Activated naive CD8-positive, alpha-beta T cell treated with anti-CD3 and anti-CD28 coated beads, Interleukin-2, amount 50 U/mL, for 24 hours (primary cell): ENCODE measurements at places on chromosomes 5 and 9.

GRCh38 chr5:32100230-32100629 lies 73.9 kb downstream of the GOLPH3 start:
- DNase-seq: no peak
- no peaks in the 10 kb centered on the region for H3K27me3 ChIP-seq
- H3K4me3 ChIP-seq: no peak overlapping the region
- peaks cover 17% of the 10 kb centered on the region for H3K36me3 ChIP-seq

DNA sequence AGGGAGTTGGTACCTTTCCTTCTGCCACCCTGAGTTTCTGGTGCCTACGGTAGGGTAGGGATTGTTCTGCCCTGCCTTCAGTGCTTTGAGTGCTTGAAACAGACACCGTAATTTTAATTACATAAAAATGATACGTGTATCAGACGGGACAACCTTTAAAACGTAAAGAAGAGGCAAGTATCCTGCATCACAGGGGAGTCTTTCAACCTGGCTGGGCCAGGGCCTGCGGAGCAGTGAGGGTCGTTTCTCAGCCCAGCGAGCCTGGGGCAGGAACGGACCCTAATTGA lies 483 bp upstream of the DAB2IP start:
- peaks cover 16% of the 10 kb centered on the region for H3K4me1 ChIP-seq
- no peak for DNase-seq
- no peak overlapping the region for H3K27ac ChIP-seq
- no peaks in the 10 kb centered on the region for H3K36me3 ChIP-seq
- peak overlapping the region; percentile 36 for H3K4me3 ChIP-seq

- H3K27me3 ChIP-seq: peaks cover 8% of the 10 kb centered on the region
- peaks cover 2% of the 10 kb centered on the region for H3K4me1 ChIP-seq
- H3K4me3 ChIP-seq: no peak overlapping the region
- no peaks in the 10 kb centered on the region for H3K36me3 ChIP-seq
- DNase-seq: no peak
Observed at GRCh38 chr9:123940721-123941523, 11.0 kb upstream of the DENND1A start.

GRCh38 chr5:163345216-163345615 lies 92.2 kb upstream of the CCNG1 start:
- peaks cover 6% of the 10 kb centered on the region for H3K27me3 ChIP-seq
- DNase-seq: no peak
- no peak overlapping the region for H3K27ac ChIP-seq
- H3K4me1 ChIP-seq: no peaks in the 10 kb centered on the region

DNA sequence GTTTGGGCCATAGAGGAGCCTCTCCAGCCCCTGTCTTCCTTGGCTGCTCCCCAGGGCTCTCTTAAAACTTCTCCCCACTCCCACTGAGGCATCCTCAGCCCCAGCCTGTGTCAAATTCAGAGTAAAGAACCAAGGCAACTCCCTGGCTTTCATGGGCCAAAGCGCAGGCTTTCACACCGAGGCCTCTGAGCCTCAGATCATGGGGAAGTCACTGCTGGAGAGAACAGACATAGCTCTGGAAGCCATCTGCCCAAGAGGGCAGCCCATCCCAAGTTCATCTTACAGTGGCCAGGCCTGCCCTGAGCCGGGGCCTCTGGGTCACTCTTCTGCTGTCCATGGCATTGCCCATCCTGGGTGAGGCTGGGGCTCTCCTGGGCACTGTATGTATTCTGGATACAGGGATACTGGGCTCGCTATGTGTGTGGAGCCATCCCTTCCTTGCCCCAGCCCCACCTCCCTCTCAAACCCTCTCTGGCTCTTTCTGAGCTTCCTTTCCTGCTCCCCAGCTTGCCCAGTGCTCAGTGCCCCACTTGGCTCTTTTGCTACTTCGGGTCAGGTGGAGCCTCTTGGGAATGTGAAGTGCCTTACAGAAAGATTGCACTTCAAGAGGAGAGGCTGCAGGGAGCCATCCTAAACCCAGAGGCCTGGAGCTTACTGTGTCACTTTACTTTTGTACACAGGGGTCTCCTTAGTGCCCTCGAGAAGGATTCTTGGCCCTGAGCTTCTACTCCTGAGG lies 33.0 kb downstream of the TGFBI start:
- DNase-seq: no peak
- H3K36me3 ChIP-seq: no peaks in the 10 kb centered on the region
- no peaks in the 10 kb centered on the region for H3K4me1 ChIP-seq
- no peak overlapping the region for H3K4me3 ChIP-seq
- H3K27me3 ChIP-seq: no peaks in the 10 kb centered on the region

DNA sequence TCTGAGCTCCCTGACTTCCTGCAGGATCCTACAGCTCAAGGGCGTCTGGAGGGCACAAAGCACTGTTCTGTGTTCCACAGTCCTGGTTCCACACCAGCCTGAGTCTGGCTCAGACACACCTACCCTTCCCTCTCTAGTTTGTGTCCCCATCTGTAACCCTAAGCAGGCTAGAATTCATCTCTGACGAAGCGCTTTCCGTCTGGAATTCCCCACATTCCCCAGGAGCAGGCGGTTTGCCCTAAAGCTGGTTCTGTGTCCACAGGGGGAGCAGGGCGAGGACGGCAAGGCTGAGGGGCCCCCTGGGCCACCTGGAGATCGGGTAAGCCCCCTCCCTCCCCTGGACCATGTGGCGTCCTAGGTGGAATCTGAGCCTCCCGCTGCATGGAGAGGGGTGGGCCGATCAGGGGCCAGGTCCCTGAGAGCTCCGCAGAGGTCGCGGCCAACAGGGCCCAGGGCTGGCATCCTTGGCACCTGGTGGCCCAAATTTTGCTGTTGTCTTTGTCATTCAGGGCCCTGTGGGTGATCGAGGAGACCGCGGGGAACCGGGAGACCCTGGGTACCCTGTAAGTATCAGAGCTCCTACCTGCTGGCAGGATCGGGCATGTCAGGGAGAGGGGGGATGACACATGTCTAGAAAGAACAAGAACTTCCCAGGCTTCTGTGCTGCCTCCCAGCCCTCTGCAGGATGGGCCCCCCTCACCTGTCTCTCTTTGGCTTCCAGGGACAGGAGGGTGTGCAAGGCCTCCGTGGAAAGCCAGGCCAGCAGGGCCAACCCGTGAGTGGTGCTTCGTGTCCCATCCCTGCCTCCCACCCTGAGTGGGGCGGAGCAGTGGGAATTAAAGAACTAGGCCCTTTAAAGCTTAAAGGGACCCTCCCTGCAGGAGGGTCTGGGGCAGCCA lies 34.5 kb upstream of the ORM1 start:
- no peak overlapping the region for H3K4me3 ChIP-seq
- no peak overlapping the region for H3K27ac ChIP-seq
- H3K27me3 ChIP-seq: peaks cover 4% of the 10 kb centered on the region
- DNase-seq: no peak
- no peaks in the 10 kb centered on the region for H3K36me3 ChIP-seq

GRCh38 chr5:35269006-35269405 lies 38.7 kb upstream of the PRLR start:
- DNase-seq: no peak
- no peaks in the 10 kb centered on the region for H3K36me3 ChIP-seq
- no peak overlapping the region for H3K4me3 ChIP-seq
- H3K27ac ChIP-seq: no peak overlapping the region
- H3K4me1 ChIP-seq: no peaks in the 10 kb centered on the region

DNA sequence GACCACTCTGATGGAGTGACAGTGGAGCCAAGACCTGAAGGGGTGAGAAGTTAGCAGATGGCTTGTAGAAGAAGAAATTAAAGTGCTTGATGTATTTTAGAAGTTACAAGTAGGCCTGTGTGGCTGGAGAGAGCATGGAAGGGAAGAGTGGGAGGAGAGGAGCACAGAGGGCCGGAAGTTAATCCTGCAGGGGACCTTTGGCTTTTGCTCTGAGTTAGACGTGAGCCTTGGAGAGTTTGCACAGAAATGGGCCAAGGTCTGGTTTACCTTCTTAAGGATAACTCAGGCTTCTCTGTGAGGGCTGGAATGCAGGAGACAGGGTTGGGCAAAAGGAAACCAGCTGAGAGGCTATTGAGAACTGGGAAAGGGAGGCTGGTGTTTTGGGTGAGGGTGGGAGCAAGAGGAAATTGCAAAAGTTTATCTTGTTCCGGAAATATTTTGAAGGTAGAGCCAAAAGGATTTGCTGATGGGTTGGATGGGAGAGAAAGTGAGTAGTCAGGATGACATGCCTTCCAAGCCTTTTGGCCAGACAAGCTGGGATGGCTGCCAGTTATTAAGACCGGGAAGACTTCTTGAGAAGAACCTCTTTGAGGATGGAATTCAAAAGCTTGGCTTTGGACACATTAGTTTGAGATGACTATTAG lies 17.5 kb upstream of the F2RL1 start:
- peaks cover 2% of the 10 kb centered on the region for H3K27me3 ChIP-seq
- H3K36me3 ChIP-seq: no peaks in the 10 kb centered on the region
- H3K4me3 ChIP-seq: no peak overlapping the region
- H3K4me1 ChIP-seq: no peaks in the 10 kb centered on the region

GRCh38 chr5:153670101-153670500 lies 179.6 kb downstream of the GRIA1 start:
- H3K36me3 ChIP-seq: no peaks in the 10 kb centered on the region
- H3K27me3 ChIP-seq: no peaks in the 10 kb centered on the region
- H3K27ac ChIP-seq: no peak overlapping the region
- no peak overlapping the region for H3K4me3 ChIP-seq

DNA sequence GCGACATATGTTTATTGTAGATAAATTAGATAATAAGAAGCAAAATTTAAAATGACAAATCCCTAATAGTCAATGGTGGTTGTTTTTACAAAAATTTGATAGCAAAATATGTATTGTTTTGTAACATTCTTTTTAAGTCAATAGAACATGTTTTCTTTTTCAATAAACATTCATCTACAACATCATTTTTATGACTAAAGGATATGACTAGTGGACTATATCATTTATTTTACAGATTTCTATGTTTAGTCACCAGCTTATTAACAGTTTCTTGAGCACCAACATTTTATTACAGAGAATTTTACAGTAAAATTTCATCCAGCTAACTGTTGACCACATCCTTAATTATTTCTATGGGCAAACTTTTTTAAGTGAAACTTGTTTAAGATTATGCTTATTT lies 114.7 kb upstream of the IL7R start:
- H3K36me3 ChIP-seq: peaks cover 2% of the 10 kb centered on the region
- H3K4me3 ChIP-seq: no peak overlapping the region
- DNase-seq: no peak
- no peaks in the 10 kb centered on the region for H3K27me3 ChIP-seq

- DNase-seq: no peak
- no peak overlapping the region for H3K27ac ChIP-seq
- no peaks in the 10 kb centered on the region for H3K36me3 ChIP-seq
- no peaks in the 10 kb centered on the region for H3K27me3 ChIP-seq
- no peak overlapping the region for H3K4me3 ChIP-seq
Observed at GRCh38 chr9:9016597-9016996, 1217.0 kb upstream of the DMAC1 start.

- peaks cover 41% of the 10 kb centered on the region for H3K4me1 ChIP-seq
- no peak overlapping the region for H3K27ac ChIP-seq
- H3K4me3 ChIP-seq: no peak overlapping the region
- no peak for DNase-seq
- no peaks in the 10 kb centered on the region for H3K36me3 ChIP-seq
Observed at GRCh38 chr5:158511454-158511853, 588.3 kb downstream of the EBF1 start.

DNA sequence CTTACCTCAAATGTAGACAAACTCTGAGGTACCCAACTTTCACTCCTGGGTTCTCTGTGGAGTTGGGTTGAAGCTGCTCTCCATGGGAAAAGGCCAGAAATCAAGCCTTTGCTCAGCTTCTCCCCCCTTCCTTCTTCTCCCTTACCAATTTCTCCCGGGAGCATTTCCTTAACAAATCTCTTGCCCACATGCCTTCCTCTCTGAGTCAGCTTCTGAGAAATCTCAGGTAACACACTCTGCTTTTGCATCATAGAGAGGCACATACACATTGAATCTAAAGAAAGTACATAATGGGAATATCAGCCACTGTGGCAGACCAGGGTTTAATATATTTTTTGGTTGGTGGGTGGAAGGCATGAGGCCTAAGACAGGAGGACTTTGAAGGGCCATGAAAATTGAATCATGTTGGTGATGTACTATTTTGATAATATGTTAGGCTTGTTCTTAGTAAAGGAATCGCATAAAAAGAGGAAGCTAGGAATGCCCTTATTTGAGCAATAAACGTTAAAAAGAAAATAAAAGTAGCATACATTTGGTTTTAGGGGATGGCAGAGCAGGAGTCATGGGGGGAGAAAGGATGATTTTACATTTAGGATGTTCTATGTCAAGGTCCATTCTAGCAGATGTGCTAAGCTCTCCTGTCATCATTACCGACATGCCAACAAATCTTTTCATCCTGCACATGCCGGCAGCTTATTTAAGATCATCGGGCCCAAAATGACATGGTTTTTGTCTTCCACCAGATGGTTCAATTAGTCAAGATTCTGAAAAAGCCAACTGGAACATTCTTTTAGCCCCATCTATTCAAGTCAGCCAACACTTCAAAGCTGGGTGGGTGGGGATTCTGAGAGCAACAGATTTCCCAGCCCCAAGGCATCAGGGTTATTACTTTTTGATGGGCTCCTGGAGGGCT lies 199.5 kb upstream of the CLINT1 start:
- DNase-seq: no peak
- H3K27ac ChIP-seq: no peak overlapping the region
- H3K4me1 ChIP-seq: no peaks in the 10 kb centered on the region
- no peak overlapping the region for H3K4me3 ChIP-seq
- no peaks in the 10 kb centered on the region for H3K36me3 ChIP-seq

- no peak overlapping the region for H3K27ac ChIP-seq
- H3K27me3 ChIP-seq: no peaks in the 10 kb centered on the region
- no peaks in the 10 kb centered on the region for H3K4me1 ChIP-seq
- no peaks in the 10 kb centered on the region for H3K36me3 ChIP-seq
- no peak overlapping the region for H3K4me3 ChIP-seq
Observed at GRCh38 chr9:73059247-73059646, 92.4 kb upstream of the ANXA1 start.

DNA sequence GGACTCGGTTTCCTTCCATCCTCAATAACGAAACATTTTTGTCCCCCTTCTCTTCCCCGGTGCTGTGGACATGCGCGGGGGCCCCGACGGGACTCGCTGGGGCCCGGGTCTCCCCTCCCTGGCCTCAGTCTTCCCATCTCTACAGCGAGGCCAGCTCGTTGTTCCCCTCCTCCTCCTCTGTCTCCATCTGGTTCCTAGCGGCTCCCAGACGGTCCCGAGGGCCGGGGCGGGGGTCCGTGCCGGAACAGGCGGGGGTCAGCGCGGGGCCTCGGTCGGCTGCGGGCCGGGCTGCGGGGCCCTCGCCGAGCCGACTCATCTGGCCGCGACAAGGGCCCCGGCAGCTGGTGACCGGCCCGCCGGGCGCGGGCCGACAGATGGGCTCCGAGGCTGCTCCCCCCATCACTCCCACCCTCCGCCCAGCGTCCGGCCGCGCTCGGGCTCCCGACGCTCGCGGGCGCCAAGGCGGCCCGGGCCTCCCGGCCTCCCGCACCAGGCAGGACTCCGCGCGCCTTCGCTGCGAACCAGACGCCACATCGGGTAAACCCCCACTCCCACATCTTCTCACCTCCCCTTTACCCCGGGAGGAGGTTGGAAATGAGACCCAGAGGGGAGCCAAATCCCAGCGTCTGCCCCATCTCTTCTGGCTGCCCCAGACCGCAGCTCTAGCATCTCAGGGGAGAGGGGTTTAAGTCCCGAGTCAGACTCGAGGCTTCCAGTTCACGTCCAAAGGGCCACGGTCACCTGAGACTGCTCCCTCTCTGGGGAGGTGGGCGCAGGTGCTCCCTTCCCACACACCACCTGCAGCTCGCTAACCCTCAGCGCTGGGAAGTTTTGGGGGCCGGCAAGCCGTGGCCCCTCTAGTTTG lies 8.1 kb downstream of the BARHL1 start:
- peaks cover 6% of the 10 kb centered on the region for H3K4me1 ChIP-seq
- H3K27ac ChIP-seq: no peak overlapping the region
- no peak overlapping the region for H3K4me3 ChIP-seq
- peaks cover 48% of the 10 kb centered on the region for H3K27me3 ChIP-seq
- H3K36me3 ChIP-seq: peaks cover 17% of the 10 kb centered on the region
